CD8-positive, alpha-beta T cell (primary cell): ENCODE measurements at places on chromosomes 2 and 18.

- no peak for DNase-seq
Observed at GRCh38 chr18:9690418-9691188, 17.5 kb upstream of the RAB31 start.

GRCh38 chr18:48982266-48982665 is 31.5 kb upstream of the SMAD7 start:
- no peak for DNase-seq

DNA sequence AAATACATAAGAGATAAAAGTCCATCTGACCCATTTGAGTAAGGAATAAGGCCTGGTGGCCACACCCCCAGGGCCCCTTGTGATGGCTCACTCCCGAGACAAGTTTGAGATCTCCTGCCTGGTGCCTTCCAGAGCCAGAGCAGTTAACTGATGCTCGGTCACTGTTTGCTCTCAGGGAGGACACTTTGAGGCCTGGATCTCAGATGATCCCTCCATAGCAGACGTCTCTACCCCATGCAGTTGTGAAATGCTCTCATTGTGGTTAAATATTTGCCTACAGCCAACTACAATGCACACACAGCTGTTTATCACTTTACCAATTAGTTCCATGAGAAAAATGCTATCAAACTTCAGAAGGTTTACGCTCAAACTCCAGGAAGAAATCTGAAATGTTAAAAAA is 12.3 kb downstream of the GYPC start:
- no peak for DNase-seq

- no peak for DNase-seq
Observed at GRCh38 chr18:64202210-64202836, 53.4 kb upstream of the LINC00305 start.

DNA sequence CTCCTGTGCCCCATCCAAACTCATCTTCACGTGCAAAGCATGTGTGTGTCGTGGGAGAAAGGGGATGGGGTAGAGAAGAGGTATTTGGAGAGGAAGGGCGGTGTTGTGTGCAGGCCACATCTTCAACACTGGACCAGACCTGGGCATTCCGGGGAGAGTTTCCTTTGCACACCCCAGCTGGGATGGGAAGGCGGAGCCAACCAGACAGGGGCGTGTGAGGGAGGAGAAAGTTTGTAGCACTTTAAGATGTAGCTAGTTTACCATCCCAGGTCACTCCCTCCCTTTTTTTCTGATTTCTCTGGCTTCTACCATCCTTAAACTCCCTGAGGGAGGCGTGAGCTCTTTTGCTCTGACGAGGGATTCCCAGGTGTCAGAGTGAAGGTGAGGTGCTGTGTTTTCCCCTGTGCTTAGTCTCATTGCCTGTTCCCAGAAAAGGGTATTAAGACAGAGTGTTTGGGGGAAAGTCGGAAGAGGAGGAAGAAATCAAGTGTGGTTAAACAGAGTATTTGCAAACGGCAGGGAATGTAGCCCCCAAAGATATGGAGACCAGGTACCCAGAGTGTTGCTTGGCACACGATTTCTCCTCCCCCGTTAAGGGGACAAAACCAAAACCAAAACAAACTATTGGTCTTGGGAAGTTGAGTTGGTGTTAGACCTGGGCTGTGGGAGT is 1.6 kb downstream of the SETBP1 start:
- no peak for DNase-seq

DNA sequence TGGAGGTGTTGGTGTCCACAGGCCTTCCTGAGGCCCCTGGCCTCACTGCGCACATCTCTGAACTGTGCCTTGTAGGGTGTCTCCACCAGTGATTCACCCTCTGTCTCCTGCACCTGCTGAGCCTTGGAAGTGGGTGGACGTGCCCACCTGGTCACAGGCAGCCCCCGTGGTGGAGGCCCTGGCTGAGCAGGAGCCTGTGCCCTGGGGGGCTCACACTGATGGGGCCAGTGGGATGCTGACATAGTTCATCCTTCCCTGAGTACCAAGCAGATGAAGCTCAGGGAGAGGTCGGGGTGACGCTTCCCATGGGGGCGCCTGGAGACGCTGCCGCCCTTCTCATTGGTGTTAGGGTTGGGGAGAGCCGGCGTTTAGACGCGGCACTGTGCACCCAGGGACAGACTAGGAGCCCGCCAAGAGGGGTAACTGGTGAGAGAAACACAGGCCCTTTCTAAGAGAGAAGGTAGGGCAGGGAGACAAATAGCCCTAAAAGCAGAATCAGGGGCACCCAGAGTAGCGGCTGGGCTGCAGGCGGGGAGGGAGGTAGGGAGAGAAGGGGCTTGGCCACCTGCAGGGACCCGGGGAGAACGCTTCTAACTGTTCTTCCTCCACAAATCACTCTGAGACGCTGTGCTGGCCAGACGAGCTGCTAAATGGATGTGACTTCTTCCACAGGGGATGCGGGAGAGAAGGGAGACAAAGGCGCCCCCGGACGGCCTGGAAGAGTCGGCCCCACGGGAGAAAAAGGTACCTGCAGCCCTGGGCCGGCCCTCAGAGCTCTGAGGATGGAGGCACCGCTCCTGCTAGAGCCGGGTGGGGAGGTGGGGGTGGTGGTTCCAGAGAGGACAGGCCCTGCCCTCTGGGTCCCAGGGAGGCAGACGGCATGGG is 18.0 kb downstream of the COLEC11 start:
- no peak for DNase-seq

GRCh38 chr2:19114754-19115231 is 243.6 kb downstream of the OSR1 start:
- no peak for DNase-seq

- no peak for DNase-seq
Observed at GRCh38 chr2:187644486-187644885, 90.3 kb upstream of the TFPI start.

DNA sequence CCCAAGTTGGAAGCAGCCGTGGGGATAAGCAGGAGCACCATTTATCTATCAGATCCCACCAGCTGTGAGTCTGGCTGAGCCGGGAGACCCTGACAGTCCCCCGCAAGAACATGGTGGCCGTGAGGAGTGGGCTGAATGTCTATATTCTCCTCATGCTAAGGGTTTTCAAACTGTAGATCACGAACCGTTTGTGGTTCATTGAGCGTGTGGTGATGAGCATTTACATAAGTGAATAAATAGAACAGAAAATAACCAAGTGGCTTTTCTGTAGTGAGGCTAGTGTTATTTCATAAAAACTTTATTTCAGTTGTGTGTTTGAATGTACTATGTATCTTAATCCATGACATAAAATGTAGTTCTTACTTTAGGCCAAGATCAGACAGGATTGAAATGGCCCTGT is 190.2 kb upstream of the APCDD1 start:
- no peak for DNase-seq
